ENCODE measurements at places on chromosomes 1 and 21. TPM values are rescaled to one million over a fixed set of nuclear protein-coding genes. Genes with fewer than 3 reads are reported as not detected.

The AKR1A1 gene
- 108 TPM for total RNA-seq

The CAPN8 gene
- not detected for total RNA-seq

The PTPRF gene
- total RNA-seq = 132 TPM

The DENND2D gene
- 1.7 TPM for total RNA-seq

The ABCD3 gene
- 36.9 TPM for total RNA-seq

The SH2D1B gene
- total RNA-seq = not detected

The C1orf94 gene
- not detected for total RNA-seq

The SLC35F3 gene
- total RNA-seq = 1.9 TPM

The VSIG8 gene
- total RNA-seq = 0.43 TPM

The KRTAP12-2 gene
- total RNA-seq = not detected

The SPATA1 gene
- 0.88 TPM for total RNA-seq

The PRKAA2 gene
- 0.22 TPM for total RNA-seq

The APOBEC4 gene
- total RNA-seq = under 0.01 TPM

The AADACL4 gene
- not detected for total RNA-seq

The TNFSF18 gene
- total RNA-seq = 6.3 TPM

The AUNIP gene
- total RNA-seq = 6.6 TPM

The ANKRD35 gene
- total RNA-seq = 0.57 TPM

The IRF2BP2 gene
- 68.1 TPM for total RNA-seq

The OR2L13 gene
- not detected for total RNA-seq

The DMRTA2 gene
- total RNA-seq = 0.14 TPM

The UTP25 gene
- total RNA-seq = 11.4 TPM

The DCST2 gene
- 0.66 TPM for total RNA-seq

The ABCA4 gene
- 0.29 TPM for total RNA-seq

The LMX1A gene
- total RNA-seq = not detected

The ST6GALNAC3 gene
- not detected for total RNA-seq

The SAMSN1 gene
- not detected for total RNA-seq

The FCRLB gene
- total RNA-seq = 1.8 TPM

The DNM3 gene
- 1.4 TPM for total RNA-seq

The IL20 gene
- 0.44 TPM for total RNA-seq

The CLDN17 gene
- total RNA-seq = not detected

The PTPRC gene
- not detected for total RNA-seq

The OR10Z1 gene
- not detected for total RNA-seq

The UMODL1 gene
- total RNA-seq = 0.29 TPM

The FMO2 gene
- under 0.01 TPM for total RNA-seq

The EPHB2 gene
- 123 TPM for total RNA-seq

The KRTAP13-2 gene
- total RNA-seq = not detected

The TMEM79 gene
- total RNA-seq = 1.4 TPM
